COR-L47 (cell line): ENCODE measurements at places on chromosomes 12 and 14.

GRCh38 chr14:71190770-71191374, 283.6 kb downstream of the PCNX1 start:
- peak; percentile 5 for DNase-seq

DNA sequence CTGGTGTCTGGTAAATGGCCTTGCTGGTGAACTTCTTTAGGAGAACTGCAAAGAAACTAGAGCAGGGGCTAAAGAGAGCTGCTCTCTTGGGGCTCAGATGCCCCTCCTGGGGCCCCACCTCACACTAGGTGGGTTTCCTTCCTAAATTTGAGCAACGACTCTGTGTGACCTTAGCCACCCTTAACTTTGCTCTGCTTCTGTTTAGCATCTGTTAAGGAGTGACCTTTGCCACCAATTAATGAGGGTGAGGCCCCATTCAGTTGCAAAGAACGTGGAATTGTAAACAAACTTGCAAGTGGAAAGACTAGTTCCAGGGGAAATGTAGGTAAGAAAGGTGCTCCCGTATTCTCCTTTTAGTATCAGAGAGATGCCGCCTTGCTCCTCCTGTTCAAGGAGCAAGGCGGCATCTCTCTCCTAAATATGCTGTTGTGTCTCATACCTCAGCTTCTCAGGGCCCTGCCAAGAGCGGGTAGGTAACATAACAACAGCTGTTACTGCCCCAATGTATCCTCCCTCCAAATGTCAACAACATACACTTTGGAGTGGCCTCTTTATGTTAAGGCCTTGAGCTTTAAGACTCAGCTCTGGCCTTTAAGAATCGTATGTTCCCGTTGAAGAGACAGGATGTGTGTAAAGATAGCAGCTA, 77.6 kb upstream of the FUT8 start:
- no peak for DNase-seq

- no peak for DNase-seq
Observed at GRCh38 chr12:27081668-27082111, 688 bp downstream of the C12orf71 start.

DNA sequence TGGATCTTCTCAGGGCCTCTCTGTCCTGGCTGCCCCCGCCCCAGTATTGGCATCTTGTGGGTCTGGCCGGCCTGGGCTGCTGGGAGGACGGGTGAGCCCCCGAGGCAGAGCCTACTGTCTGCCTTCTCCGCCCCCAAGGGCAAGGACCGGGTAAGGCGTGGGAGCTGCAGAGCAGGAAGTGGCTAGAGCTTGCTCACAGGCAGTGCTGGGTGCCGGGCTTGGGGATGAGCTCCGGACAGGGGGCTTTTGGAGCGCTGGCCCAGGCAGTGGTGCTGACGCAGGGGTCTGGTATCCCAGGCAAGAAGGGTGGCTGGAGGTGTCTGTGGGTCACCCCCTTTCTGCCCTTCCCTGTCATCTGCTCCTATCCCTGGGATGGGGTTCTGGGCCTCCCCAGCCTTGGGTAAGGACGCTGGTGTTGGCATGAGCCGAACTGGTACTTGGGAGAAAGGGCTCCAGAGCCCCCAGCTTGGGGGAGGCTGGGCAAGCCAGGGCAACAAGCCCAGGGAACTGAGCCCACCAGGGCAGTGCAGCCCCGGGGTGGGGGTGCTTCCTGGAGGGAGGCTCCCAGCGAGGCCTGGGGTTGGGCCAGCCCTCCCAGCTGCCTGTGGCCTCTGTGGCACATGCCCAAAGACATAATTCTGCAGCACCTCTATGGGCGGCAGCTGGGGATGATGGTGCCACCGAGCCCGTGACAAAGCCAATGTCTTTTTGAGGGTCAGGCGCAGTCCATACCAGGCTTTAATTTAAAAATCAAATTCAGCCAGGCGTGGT, 126.3 kb downstream of the KIF26A start:
- no peak for DNase-seq

- no peak for DNase-seq
Observed at GRCh38 chr12:41034686-41035085, 153.4 kb upstream of the PDZRN4 start.

DNA sequence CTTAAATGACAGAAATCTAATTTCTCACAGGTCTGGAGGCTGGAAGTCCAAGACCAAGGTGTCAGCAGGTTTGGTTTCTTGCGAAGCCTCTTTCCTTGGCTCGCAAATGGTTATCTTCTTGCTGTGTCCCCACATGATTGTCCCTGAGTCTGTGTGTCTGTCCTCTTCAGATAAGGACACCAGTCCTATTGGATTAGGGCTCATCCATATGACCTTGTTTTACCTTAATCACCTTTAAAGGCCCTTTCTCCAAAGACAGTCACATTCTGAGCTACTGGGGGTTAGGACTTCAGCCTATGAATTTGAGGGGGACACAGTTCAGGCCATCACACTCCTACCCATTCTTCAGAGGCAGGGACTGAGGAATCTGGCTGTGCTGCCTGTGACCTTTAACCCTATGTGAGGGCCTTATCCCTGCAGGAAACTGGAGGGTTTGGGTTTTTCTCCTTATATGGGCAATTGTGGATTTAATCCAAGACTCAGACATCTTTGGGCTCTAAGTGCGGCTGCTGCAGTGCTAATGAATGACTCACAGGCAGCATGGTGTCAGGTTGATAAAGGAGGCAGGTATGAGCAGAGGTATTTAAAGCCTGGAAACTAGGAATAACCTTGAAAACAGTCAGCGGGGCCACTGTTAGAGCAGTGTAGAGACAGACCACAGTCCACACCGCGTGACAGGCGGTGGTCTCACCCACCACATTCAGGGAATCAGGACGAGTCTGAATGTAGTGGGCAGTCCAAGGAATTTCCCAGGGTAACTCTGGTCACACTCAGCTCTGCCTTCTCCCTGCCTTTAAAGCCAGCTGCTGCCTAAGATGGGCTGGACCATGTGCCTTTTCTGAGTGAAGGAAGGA, 10.2 kb downstream of the TPCN1 start:
- DNase-seq, result no peak

DNA sequence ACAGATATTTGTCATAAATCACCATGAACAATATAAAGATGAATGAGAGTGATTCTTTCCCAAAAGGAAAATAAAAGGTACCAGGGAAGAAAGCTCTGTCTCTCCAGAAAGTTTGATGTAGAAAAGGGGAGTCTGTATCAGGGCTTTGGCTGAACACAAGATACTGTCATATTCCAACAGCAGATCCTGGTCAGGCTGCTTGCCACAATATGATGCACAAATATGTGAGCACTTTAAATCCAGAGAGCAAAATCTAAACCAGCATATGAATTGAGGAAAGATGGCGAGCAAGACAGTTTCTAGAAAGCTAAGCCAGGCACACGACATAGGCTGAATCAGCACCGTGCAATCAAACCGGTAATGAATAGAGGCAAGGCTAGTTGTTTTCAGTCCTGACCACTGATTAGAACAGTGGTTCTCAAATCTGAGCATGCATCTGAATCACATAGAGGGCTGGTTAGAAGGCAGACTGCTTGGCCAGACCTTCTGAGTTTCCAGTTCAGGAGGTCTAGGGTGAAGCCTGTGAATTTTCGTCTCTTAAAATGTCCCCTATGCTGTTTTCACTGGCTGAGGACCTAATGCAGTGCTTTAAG, 60.7 kb downstream of the PLCZ1 start:
- no peak for DNase-seq

DNA sequence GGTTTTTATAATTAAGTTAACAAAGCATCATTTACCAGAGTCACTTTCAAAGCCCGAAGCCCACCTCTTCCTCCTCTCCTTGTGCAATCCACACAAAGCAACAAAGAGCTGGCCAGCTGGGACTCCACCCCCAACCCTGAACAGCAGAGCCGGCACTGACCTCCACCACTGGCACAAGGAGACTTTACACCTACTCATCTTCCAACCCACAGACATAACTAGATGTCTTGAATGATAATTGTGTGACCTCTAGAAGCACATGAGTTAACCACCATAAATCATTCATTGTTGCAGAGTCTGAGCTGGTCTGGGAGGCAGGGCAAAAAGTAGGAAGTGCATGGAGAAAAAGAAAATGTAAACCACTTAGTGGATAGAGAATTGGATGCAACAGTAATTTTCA, 72.2 kb downstream of the ST8SIA1 start:
- DNase-seq, result no peak

GRCh38 chr12:20364501-20364900, 3.8 kb upstream of the PDE3A start:
- no peak for DNase-seq

- peak; percentile 81 for DNase-seq
Observed at GRCh38 chr12:6752921-6753771, at the start of gene MLF2. MLF2 (minus strand) TSS chr12:6753141; CDS start chr12:6752334, 807 bp downstream.

DNA sequence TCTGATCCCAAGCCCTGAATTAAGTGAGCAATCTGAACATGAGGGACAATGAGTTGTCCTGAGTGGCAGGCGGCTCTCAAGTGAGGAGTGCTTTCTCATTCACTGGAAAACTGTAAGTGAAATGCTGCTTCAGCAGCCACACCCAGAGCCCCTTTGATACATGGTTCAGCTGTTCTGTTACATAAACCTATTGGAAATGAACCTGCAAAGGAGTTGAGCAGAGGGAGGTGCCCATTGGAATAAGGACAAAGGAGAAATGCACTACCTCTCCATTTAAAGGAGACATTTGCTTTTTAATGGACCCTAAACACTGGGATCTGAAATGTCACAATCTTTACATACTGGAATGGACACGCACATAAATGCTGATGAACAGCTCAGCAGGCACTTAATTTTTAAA, 169.9 kb downstream of the CACNA1C start:
- no peak for DNase-seq

- DNase-seq, result peak; percentile 46
Observed at GRCh38 chr12:1544996-1545700, 49.2 kb downstream of the FBXL14 start.
